Right kidney (tissue), 9 donors: ENCODE measurements at places on chromosomes 4 and X.
A peak's percentile ranks its signal among the peaks of the same experiment; 100 is the strongest.

- no peak for DNase-seq
Observed at GRCh38 chr4:139622901-139623381, 42.7 kb upstream of the MGST2 start.

DNA sequence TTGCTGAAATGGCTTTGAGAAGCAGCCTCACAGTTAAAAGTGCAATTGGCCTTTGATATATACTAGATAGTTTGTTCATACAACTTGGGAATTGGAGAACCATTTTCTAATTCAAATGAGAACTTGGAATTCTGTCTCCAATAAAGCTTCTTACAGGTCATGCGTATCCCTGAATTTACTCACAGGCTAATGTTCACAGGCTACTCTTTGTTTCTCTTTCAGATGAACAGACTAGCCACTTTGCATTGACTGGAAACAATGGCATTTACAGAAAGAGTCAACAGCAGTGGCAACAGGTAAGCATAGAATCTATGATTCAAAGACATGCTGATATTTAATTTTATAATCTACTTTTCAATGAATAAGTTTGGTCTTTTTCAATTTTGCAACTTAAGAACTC, 13.5 kb downstream of the AFF1 start:
- no peak for DNase-seq

DNA sequence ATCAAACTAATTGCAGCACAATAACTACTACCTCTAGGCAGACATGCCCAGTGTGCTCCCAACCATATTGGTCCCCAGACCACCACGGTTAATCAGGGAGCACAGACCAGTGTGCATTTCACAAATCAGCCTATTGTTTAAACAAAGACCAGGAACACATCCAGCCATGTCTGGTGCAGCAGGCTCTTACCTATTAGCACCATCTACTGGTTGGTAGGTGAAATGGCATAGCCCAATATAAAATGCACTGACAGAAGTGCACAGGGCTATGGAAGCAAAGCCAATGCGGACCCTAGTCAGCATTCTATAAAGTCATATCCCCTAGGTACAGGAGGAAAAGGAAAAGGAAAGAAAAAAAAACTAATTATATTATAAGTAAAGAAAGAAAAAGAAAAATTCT, 15.5 kb upstream of the CYLC1 start:
- no peak for DNase-seq

GRCh38 chr4:155763551-155763950, 4.7 kb downstream of the GUCY1B1 start:
- DNase-seq, result no peak

GRCh38 chr4:30854531-30854930, 134.4 kb downstream of the PCDH7 start:
- no peak for DNase-seq

- peak; percentile 54 for DNase-seq
Observed at GRCh38 chrX:153921511-153922446, 4.3 kb downstream of the ARHGAP4 start.

DNA sequence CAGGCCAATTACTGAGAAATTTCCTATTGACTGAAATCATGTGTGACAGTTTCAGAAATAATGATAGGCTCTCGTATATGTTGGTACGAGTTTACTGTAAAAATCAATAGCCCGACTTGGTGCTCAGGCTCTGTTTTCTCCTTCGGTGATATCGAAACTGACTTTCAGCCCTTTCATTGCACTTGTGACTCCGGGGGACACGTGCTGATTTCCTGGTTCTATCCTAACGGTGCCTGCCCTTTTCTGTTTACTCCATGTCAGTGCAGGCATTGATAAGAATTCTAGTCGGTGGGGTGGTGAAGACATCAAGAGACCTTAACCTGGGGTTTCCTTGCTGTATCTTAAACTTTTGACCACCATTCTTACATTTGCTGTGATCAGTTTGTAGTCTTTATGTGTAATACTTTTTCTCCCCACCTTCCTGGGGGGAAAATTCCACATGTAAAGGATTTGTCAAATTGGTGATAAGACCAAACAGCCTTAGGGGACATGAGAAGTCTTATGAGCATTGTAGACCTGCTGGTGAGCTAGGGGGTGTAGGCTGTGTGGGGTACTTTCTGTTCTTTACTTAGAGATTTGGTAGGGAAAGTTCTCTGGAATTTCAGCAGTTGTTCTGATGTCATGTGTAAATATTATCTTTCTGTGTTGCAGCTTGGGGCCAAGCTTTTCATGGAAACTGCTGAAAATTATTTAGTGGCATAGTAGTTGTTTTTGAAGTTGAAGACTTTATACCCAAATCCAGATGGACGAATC, 52.7 kb downstream of the TMEM131L start:
- no peak for DNase-seq

GRCh38 chr4:187467224-187467623, 528.3 kb upstream of the ZFP42 start:
- no peak for DNase-seq

DNA sequence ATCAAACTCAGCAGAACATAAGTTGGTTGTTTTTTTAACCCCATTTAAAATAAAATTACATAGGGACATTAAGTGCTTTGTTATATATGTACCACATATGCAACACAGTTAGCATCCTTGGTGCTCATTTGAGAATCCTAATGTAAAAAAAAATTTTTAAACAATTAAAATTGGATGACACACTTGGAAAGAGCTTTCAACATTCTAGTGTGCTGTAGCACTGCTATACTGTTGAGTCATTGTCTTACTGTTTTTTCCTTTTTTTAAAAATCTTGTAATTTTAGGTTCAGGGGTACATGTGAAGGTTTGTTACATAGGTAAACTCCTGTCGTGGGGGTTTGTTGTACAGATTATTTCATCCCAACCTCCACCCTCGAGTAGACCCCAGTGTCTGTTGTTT, 12.8 kb downstream of the THAP9 start:
- DNase-seq, result no peak

DNA sequence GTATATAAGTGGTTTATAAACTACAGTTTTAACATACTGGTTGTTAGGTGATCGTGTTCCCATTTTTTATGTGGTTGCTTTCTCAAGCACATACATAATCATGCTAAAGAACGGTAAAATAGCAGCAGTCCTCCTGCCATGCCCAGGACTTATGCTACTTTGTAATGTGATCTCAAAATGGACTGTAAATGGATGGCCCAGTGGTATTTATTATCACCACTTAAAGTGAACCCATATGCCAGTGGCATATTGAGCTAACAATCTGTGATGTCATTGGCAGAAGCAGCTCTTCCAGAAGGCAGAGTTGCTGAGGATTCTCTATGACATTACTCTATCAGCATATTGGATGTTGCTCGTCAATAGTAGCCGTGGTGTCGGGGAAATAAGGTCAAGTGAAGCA, 28.6 kb downstream of the ANK2 start:
- DNase-seq, result no peak
